ENCODE measurements at places on chromosomes 1 and 21.

- no peak for DNase-seq
Measured at GRCh38 chr21:34582506-34583150, 32.3 kb downstream of the RCAN1 start.

DNA sequence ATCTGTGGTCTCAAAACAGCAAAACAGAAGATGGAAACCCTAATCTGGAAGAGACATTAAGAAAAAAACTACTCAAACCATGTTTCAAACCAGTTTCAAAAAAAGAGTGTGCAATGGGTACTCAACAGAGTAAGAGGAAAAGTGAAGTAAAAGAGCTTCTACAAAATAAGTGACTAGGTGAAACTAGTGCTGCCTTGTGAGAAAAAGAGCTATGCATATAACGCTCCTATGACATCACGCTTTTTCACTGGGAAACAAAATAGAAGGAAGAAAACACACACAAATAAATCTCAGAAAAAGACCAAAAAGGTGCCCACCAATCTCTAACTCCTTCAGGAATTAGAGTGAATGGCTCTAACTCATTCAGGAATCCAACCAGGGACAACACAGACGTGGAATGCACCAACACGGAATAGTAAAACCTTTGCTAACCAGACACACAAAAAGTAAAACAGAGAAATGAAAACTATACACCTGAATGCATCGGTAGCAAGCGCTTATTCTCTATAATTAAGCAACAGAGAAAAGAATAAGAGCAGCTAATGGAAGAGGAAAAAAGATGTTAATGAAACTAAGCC, 1.3 kb downstream of the FOXJ3 start:
- DNase-seq, result no peak

- DNase-seq, result no peak
Measured at GRCh38 chr21:38850277-38850951, 44.7 kb downstream of the ETS2 start.

- DNase-seq, result no peak
Measured at GRCh38 chr1:34721646-34722355, 33.0 kb upstream of the GJB5 start.

DNA sequence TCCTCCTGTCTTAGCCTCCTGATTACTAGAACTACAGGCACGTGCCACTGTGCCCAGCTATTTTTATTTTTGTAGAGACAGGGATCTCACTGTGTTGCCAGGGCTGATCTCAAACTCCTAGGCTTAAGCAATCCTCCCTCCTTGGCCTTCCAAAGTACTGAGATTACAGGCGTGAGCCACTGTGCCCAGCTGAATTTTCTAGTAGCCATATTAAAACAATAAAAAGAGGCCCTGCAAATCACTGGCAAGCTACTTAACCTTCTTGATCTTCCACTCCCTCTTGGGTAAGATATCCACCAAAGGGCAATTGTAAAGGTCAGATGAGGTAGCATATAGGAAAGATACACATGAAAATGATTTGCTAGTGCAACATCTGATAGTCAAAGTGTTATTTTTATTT, 65.6 kb upstream of the SRSF10 start:
- DNase-seq, result no peak

- DNase-seq, result no peak
Measured at GRCh38 chr1:227900571-227901051, 47.1 kb downstream of the WNT9A start.

DNA sequence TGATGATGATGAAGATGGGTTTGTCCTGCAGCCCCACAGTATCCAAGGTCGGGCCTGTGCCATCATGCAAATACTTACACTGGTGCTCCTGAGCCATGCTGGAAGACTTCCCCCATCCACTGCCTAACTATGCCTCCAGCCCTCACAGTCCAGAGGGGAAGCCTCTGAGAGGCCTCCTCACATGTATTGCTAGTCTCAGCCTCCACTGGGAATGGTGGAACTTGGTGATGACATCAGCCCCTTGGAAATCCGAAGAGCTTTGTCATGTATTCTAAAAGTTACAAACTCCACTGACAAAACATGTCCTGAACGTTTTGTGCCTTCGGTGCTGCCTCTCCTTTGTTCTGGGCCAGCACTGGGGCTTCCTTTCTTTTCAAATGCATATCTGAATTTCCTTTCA, 61.1 kb upstream of the DMRTB1 start:
- DNase-seq, result no peak

DNA sequence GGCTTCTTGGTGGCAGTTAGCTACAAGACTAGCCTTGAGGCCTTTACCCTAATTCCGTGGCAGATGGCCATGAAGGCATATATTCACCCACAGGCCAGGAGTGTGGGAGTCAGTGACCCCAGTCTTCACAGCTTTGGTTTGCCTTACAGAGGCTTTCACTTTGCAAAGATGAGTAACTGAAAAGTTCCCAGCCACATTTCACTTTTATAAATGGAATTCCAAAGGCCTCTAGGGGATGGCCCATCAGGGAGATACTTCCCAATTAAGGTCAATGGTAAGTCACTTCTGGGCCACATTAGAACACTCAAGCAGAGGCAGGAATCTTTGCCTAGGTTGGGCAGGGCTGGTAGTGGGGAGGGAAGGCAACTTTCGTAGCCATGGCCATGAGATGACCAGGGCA, 13.1 kb upstream of the HEYL start:
- no peak for DNase-seq

DNA sequence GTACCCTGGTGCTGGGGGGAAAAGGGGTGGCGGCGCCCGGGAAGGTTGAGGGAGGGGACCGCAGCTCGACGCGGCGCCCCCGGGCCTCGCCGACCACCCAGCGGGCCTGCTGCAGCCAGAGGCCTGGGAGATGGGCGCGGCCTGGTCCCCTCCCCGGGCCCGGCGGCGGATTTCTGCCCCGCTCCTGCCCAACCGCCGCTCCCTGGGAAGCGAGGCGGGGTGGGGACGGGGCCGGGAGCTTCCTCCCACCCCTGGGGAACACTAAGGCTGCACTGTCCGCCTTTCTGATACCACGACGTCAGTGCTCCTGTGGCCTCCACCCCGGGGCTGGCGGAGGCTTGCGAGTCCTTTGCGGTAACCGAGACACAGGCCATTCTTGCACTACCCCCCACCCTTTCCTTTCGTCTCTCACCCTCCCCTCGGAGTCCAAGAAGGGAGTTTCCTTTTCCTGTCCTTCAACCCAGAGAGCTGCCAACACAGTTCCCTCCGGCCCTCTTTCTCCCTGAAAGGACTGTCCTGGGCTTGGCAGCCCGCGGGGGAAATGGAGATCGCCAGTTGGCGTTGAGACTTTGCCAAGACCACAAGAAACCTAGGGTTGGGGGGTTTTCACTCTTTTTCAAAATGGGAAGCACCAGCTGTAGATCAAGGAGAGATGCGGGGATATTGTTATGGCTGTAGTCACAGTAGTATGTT, 742 bp downstream of the SH3GLB1 start:
- peak; percentile 45 for DNase-seq

DNA sequence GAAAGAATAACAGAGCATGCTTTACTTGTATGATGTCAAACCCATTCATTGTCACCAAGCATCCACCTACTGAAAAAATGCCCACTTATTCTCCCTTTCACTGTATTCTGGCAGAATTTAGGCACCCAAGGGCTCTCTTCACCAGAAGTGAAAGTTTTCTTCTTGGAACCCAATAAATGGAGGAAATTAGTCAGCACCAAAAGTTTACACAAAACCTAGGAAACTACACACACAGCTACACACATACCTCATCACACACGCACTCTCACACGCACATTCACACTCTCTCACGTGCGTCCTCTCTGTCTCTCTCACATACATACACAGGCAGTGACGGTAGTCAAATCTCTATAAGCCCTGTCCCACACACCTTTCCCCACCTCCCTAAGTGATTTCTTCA, 37.6 kb downstream of the MCOLN2 start:
- DNase-seq, result no peak

- DNase-seq, result no peak
Measured at GRCh38 chr1:27968692-27969091, 8.9 kb downstream of the XKR8 start.

GRCh38 chr1:228299211-228299610, 91.4 kb downstream of the OBSCN start:
- no peak for DNase-seq

DNA sequence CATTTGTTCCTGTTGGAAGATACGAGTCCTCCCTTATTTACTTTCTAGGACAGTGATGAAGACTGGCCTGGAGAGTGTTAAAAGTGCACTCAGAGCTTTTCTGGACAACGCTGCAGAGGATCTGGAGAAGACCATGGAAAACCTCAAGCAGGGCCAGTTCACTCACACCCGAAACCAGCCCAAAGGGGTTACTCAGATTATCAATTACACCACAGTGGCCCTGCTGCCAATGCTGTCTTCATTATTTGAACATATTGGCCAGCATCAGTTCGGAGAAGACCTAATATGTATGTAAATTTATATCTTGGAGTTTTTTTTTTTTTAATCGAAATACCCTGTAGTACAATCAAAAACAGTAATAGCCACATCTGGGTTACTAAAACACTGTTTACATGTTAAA, 190.5 kb downstream of the ZP4 start:
- DNase-seq, result no peak

GRCh38 chr1:97097404-97097925, 375.9 kb downstream of the PTBP2 start:
- DNase-seq, result no peak

- DNase-seq, result no peak
Measured at GRCh38 chr1:110786802-110787327, 86.1 kb upstream of the CD53 start.

- DNase-seq, result no peak
Measured at GRCh38 chr1:7325254-7325653, 445.8 kb upstream of the VAMP3 start.

GRCh38 chr1:6825828-6826227, 40.6 kb downstream of the CAMTA1 start:
- no peak for DNase-seq

DNA sequence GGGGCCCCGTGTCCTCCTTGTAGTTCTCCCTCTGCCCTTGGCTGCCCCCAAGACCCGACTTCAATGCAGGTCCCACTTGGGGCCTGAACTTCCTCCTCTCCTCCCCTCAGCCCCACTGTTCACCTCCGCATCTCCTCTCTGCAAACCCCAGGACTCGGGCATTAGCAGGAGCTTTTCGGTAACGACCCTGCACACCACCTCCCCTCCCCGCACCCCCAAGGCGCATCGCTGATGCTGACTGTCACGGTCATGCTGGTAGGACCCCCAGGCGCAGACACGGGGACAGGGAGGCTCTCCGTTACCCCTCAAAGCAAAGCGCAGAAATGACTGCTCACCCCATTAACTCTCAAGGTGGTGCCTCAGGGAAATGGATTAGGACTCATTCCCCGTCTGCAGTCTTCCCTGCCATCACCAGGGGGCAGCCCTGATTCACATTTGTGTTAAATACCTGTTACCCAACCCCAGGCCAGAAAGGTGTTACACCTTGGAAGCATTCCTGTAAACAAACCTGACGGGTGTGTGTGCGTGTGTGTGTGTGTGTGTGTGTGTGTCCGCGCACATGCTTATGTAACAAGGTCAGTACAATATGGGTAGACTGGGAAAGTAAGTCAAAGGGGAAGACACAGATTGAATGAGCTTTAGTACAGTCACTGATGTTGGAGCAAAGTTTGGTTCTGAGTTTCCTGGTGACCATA, 6.4 kb upstream of the GUCA2B start:
- DNase-seq, result peak; percentile 39

DNA sequence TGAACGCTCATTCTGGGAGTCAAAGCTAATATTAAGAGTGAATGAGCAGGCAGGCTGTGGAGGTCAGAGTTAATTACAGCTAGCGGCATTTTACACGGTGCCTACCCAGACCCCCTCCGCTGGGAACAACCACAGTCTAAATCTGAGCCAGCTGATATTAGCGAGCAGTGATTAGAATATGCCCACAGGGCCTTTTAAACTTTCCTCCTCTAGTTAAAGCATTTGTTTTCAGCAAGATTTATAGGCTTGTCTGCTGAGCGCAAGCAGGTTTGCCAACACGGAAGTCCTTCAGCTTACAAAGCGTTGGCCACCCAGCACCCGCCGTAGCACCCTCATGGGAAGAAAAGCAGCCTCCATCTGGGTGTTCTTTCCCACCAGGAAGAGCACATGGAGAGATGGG, 72.1 kb downstream of the LMX1A start:
- no peak for DNase-seq

GRCh38 chr1:170354690-170355089, 177.3 kb upstream of the GORAB start:
- DNase-seq, result no peak

DNA sequence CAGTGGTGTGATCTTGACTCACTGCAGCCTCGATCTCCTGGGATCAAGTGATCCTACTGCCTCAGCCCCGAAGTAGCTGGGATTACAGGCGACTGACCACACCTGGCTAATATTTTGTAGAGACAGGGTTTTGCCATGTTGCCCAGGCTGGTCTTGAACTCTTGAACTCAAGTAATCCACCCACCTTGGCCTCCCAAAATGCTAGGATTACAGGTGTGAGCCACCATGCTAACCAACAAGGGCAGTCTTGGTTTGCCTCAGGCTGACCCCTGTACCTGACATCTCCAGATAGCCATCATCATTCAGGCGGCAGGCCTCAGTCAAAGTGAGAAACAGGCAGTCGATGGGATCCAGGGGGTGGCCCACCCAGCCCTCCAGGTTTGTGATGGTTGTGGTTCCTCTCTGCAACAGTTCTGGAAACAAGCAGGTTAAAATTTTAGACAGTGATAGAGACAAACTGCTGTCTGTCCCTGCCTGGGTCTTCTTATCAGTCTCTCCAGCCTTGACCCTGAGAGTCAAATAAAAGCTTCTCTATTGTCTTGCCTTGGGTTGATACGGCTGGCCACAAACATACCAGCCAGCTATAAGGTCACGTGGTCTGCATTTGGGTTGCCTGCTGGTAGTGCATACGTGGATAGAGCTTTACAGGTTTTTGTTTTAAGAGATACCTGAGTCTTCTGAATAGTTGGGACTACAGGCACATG, 26.8 kb downstream of the UROD start:
- DNase-seq, result no peak

DNA sequence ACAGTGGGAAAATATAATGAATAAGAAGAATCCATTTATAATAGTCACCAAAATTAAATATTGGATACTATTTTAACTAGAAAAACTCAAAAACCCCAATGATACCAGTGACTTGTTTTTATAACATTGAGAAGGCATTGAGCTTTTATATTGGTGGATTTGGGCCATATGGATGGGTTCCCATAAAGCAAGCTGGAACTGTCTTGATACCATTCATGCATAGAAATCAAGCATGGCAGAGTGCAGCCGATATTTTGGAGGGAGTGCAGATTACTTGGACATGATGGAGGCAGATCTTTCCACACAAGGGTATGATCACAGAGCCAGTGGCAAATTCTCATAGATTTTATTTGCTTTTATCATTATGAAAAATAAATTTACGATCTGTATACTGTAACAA, 3.8 kb upstream of the RWDD3 start:
- no peak for DNase-seq

GRCh38 chr1:101314244-101314643, 77.4 kb downstream of the S1PR1 start:
- no peak for DNase-seq

DNA sequence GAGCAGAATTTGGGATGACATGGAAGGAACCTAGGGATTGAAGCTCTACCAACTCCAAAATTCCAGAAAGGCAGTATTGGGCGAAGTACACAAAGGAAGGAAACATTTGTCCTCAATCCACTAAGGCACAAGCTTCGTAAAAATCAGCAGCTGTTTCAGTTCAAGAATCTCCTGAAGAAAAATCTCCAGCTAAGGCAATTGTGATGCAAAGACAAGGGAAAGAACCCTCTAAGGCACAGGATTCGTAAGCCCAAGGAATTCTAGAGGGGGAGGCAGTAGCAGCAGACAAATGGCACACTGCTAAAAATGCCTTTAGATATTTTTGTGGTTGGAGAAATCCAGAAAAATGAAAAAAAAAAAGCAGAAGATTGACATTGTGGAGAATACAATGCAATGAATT, 64.5 kb upstream of the PLPPR5 start:
- no peak for DNase-seq

Measured in T-cell (primary cell).